Neuronal stem cell (in vitro differentiated cells): ENCODE measurements at places on chromosomes 5 and 9.
A peak's percentile ranks its signal among the peaks of the same experiment; 100 is the strongest.

DNA sequence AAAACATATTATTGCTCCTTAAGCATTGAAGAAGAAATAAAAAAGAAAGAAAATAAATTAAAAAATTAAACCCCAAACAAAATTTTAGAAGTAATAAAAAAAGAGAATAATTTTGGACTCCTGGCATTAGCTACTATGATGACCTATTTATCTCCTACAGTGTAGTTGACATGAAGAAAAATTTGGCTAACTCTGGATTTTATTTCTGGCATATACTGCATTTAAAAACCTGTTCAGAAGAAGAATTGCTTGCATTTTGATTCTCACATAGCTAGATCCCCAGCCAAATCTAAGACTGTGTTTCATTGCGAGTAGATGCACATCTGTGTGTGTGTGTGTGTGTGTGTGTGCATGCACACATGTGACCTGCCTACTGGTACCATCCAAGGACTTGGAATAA lies 30.1 kb upstream of the GABRG2 start:
- H3K4me3 ChIP-seq, result no peak overlapping the region
- DNase-seq, result no peak
- no peaks in the 10 kb centered on the region for H3K27me3 ChIP-seq
- H3K36me3 ChIP-seq, result no peaks in the 10 kb centered on the region
- H3K27ac ChIP-seq, result no peak overlapping the region
- H3K4me1 ChIP-seq, result no peaks in the 10 kb centered on the region

GRCh38 chr5:37807015-37807414 lies 32.8 kb downstream of the GDNF start:
- no peak overlapping the region for H3K4me3 ChIP-seq
- H3K4me1 ChIP-seq, result no peaks in the 10 kb centered on the region
- no peaks in the 10 kb centered on the region for H3K27me3 ChIP-seq
- DNase-seq, result no peak

DNA sequence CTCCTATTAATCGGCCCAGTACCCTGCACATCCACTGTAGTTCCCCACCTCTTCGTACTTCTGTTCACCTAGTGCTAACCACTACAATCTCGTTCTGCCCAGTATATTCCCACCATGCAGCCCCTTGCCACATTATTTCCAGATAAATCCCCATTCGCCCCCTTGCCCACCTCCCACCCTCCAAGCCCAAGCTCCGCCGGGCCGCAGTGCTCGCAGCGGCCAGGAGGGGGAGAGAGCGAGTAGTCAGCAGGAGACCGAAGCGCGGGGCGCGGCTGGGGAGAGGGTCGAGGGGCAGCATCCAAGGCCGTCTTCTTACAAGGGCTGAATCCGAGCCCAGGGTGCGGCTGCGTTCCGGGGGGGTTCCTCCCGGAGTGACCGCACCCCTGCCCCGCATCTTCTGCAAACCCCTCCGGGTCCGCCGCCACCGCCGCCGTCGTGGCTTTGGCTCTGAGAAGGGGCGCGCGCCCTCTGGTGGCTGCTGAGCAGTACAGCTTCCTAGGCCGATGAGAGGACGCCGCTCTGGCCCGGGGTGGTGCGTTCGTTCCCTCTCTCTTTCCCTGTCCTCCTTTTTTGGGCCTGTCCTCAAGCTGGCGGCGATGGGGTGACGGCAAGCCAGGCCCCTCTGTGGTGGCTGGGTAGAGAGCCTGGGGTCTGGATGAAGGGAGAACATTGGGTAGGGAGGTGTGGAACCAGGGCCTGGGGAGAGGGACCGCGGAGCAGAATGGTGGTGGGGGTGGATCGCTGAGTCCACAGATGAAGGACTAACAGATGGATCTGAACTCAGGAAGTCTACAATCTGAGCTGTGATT lies 30.0 kb upstream of the PSD2 start:
- H3K36me3 ChIP-seq, result no peaks in the 10 kb centered on the region
- peaks cover 35% of the 10 kb centered on the region for H3K27me3 ChIP-seq
- DNase-seq, result peak; percentile 85
- H3K4me3 ChIP-seq, result peak overlapping the region; percentile 57
- no peak overlapping the region for H3K27ac ChIP-seq
- H3K4me1 ChIP-seq, result peaks cover 29% of the 10 kb centered on the region

DNA sequence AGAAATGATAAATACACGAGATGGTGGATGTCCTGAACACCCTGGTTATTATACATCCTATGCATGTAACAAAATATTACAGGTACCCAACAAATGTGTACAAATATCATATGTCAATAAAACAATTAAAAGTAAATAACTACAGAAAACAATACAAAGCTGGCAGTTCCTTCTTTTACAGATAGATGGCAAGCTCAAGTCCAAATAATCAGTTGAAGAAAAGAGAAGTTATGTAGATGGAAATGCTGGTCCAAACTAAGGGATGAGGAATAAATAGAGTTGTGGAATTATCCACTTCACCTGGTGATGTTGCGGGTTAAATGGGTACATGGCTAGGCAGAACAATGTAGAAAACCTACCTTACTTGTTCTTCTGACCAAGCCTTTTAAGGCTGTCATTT lies 79.4 kb downstream of the PALM2AKAP2 start:
- H3K4me3 ChIP-seq, result no peak overlapping the region
- no peaks in the 10 kb centered on the region for H3K36me3 ChIP-seq
- no peaks in the 10 kb centered on the region for H3K27me3 ChIP-seq
- H3K4me1 ChIP-seq, result peaks cover 7% of the 10 kb centered on the region
- DNase-seq, result no peak

DNA sequence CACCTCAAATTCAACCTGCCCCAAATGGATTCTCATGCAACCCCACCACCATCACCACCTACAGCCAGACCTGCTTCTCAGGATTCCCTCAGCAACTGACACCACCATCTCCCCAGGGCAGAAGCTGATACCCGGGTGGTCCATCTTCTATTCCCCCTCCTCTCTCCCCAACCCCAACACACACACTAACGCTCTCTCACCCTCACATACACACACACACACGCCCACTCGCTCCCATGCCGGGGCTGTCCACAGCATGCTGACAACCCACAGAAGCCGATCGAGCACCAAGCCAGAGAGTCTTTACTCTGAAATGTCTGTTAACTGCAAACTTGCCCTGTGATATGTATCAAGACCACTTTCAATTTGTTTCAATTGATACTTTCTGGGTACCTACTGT lies 28.4 kb downstream of the B4GALT1 start:
- DNase-seq, result no peak
- peaks cover 10% of the 10 kb centered on the region for H3K4me1 ChIP-seq
- no peaks in the 10 kb centered on the region for H3K27me3 ChIP-seq

GRCh38 chr5:14595891-14596290 lies 14.3 kb downstream of the OTULINL start:
- H3K27ac ChIP-seq, result no peak overlapping the region
- H3K36me3 ChIP-seq, result no peaks in the 10 kb centered on the region
- no peak for DNase-seq
- H3K4me1 ChIP-seq, result no peaks in the 10 kb centered on the region
- no peak overlapping the region for H3K4me3 ChIP-seq
- no peaks in the 10 kb centered on the region for H3K27me3 ChIP-seq

GRCh38 chr9:224026-224425 lies 9.4 kb downstream of the DOCK8 start:
- H3K36me3 ChIP-seq, result no peaks in the 10 kb centered on the region
- DNase-seq, result no peak
- H3K4me3 ChIP-seq, result no peak overlapping the region
- H3K4me1 ChIP-seq, result peaks cover 1% of the 10 kb centered on the region

- H3K4me1 ChIP-seq, result no peaks in the 10 kb centered on the region
- no peak overlapping the region for H3K27ac ChIP-seq
- H3K27me3 ChIP-seq, result no peaks in the 10 kb centered on the region
- no peak overlapping the region for H3K4me3 ChIP-seq
Observed at GRCh38 chr9:132062806-132063205, 16.9 kb downstream of the MED27 start.

GRCh38 chr5:76790632-76791290 lies 28.1 kb upstream of the F2RL1 start:
- H3K27ac ChIP-seq, result peak overlapping the region; percentile 29
- H3K27me3 ChIP-seq, result no peaks in the 10 kb centered on the region
- H3K4me3 ChIP-seq, result no peak overlapping the region
- no peak for DNase-seq
- peaks cover 4% of the 10 kb centered on the region for H3K4me1 ChIP-seq

DNA sequence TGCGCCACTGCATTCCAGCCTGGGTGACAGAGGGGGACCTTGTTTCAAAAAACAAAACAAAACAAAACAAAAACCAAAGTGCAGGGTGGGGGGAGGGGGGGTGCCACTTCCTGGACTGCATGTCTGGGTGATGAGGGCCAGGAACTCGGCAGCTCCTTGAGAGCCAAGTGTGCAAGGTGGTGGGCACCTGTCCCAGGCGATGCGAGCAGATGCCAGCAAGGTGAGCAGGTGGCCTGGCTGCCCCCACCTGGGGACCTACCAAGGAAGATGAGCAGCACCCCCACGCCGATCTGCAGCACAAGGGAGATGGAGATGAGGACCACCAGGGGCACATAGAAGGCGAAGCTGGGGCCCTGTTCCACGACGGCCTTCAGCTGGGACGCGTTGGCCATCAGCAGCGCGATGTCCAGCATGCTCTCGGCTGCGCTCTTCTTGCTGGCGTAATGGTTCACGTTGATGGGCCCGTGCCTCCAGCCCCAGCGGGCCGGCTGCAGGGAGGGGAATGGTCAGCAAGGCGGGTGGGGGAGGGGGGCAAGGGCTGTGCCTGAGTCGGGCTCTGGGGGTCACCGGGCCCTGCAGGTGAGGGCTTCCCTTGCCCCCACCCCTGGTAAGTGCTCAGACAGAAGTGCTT lies 7.8 kb downstream of the NINJ1 start:
- H3K27ac ChIP-seq, result no peak overlapping the region
- no peak overlapping the region for H3K4me3 ChIP-seq
- peaks cover 18% of the 10 kb centered on the region for H3K4me1 ChIP-seq

DNA sequence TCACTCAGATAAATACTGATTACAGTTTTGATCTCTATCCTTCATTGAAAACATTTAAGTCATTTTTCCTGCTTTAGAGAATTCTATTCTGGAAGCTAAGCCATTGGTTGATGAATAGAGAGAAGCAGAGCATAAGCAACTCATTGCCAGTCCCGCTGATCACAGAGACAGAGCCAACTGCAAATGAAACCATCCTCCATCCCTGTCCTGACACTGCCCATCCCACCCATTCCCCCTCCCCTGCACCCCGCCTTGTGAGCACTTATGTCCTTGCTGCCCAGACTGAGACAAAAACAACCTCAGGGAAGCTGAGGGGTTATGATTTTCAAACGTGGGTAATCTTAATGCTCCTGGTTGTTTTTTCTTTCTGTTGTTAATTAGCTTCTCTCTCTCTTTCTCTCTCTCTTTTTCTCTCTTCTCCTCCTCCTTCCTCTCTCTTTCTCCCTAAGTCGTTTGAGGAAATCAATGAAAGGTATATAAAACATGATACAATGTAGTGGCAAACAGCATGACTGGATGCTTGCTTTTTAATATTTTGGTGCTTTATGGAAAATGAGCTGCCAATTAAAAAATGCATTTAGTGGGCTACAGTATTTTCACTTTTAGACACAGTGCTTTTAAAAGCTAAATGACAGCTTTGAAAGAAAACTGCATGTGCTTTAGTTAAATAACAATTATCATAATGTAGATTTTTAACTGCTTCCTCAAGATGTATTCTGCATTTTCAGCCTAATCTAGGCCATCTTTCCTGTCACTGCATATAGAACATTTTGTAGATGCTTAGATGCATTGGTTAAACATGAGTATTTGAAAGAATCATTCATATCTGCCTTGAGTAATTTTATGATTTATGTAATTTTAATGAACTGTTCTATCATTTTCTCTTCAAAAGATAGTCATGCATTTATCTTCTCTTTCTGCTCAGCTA lies 57.3 kb downstream of the CMYA5 start:
- no peaks in the 10 kb centered on the region for H3K27me3 ChIP-seq
- no peak overlapping the region for H3K27ac ChIP-seq
- no peaks in the 10 kb centered on the region for H3K36me3 ChIP-seq
- no peak overlapping the region for H3K4me3 ChIP-seq

GRCh38 chr5:115350894-115351293 lies 54.4 kb upstream of the CCDC112 start:
- H3K4me3 ChIP-seq, result no peak overlapping the region
- no peaks in the 10 kb centered on the region for H3K36me3 ChIP-seq
- H3K27ac ChIP-seq, result no peak overlapping the region
- no peaks in the 10 kb centered on the region for H3K27me3 ChIP-seq

GRCh38 chr9:19663570-19663969 lies 125.3 kb downstream of the SLC24A2 start:
- no peak for DNase-seq
- H3K4me3 ChIP-seq, result no peak overlapping the region
- no peaks in the 10 kb centered on the region for H3K36me3 ChIP-seq
- H3K27me3 ChIP-seq, result no peaks in the 10 kb centered on the region
- no peak overlapping the region for H3K27ac ChIP-seq
- H3K4me1 ChIP-seq, result no peaks in the 10 kb centered on the region

- no peaks in the 10 kb centered on the region for H3K27me3 ChIP-seq
- no peaks in the 10 kb centered on the region for H3K36me3 ChIP-seq
- no peak overlapping the region for H3K4me3 ChIP-seq
- H3K4me1 ChIP-seq, result peaks cover 6% of the 10 kb centered on the region
- no peak for DNase-seq
Observed at GRCh38 chr5:142074006-142074405, 34.6 kb upstream of the NDFIP1 start.

DNA sequence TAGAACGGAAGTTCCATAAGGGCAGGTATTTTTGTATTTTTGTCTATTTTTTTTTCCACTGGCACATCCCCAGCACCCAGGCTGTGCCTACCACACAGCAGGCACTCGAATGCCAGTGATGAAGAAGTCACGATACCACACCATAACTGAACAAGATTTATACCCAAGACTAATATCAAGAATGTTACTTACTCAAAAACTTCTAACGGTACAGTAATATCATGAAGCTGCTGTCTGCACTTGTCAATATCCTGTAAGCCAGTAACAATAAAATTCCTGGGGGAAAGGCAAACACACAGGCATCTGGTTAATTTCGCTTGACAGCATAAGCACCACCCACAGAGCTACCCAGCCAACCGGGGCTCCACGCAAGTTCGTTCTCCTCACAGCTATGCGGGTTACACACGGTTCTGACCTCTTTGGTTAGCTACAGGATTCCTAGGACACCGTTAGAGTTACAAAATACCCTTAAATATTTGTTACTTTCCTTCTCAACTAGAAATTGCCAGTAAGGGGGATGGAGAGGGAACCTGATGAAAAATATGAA lies 1.3 kb downstream of the MED10 start:
- no peaks in the 10 kb centered on the region for H3K27me3 ChIP-seq
- no peak overlapping the region for H3K27ac ChIP-seq
- H3K36me3 ChIP-seq, result peaks cover 28% of the 10 kb centered on the region
- no peak for DNase-seq

DNA sequence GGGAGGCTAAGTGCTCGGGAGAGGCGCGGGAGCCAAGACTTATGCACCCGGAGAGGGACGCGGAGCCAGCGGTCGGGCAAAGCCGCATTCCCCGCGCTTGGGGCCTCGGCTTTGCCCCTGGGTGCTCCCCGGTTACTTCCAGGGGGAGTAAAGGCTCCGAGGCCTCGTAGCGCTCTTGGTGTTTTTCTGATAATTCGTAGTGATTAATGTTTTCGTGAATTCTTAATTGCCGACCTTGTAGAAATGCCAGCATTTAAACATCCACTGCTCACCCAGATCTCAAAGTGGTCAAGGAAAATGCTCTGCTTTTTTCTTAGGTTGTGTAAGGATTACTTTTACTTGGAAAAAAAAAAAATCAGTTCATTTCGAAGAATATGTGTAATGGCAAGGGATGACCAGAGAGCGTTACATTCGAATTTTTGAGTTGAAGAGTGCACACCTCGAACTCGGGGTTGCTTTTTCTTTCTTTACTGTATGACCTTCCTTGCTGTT lies 654 bp upstream of the TUT7 start:
- no peak overlapping the region for H3K27ac ChIP-seq
- peaks cover 39% of the 10 kb centered on the region for H3K27me3 ChIP-seq
